Lower lobe of right lung (tissue), 2 donors: ENCODE measurements at places on chromosomes 1 and 21.

DNA sequence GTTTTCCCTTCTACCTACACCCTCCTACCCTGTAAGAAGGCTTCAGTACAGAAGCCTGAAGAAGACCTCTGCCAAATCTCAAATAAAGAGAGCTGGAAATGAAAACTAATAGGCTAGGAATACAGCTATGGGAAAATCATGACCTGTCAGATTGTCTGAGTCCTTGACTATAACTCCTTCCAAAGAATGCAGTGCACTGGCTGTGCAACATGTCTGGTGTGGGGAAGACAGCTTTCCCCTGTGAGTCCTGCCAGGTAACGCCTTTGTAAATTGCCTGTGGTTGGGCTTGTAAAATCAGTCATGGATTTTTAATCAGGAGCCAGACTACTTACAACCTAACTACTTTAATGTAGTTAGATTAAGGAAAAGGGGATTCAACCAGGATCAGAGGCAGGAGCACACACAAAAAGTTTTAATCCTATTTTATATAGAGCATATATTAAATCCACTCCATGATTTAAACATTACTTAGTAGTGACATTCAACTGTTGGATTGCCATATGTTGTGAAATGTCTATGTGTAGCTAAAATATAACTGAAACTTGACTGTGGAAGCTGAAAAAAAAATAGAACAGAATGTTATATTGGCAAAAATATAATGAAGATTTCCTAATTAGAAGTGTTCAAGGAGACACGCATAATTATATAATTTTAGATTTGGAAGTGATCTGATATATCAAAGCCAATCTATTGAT lies 1667.8 kb downstream of the KCNT2 start:
- no peak overlapping the region for H3K27ac ChIP-seq
- no peaks in the 10 kb centered on the region for H3K27me3 ChIP-seq
- no peaks in the 10 kb centered on the region for H3K36me3 ChIP-seq
- DNase-seq = no peak

- no peak overlapping the region for H3K4me3 ChIP-seq
- H3K27me3 ChIP-seq = no peaks in the 10 kb centered on the region
- H3K27ac ChIP-seq = no peak overlapping the region
- no peaks in the 10 kb centered on the region for H3K36me3 ChIP-seq
Observed at GRCh38 chr1:71414179-71414578, 333.3 kb upstream of the ZRANB2 start.

DNA sequence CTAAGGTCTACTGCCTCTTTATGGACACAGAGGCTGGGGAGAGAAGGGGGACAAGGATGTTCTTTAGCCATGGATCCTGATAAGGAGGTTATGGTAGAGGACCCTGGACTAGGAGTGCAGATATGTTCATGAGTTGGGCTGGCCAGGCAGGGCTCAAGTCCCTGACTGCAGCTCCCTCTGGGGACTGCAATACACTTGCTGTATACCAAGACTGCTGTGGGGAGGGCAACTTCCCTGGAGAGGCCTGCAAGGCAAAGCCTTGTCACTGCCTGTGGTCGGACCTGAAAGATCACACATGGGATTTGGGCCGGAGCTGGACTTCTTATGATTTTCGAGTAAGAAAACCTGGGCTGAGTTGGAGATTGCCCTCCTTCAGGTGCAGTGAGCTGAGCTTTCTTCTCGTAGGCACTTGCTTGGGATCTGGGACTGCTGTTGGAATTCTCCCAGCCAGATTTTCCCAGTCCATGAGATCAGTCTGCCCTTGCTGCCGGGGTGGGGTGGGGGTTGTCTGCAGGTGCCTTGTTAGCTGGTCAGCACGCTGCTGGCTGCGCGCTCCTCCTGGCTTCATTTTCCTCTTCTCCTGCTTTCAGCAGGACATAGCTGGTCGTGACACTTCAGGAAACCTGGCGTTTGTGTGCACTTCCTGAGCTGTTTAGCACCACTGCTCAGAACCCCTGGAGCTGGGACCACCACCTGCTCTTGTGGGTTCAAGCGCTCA lies 49.0 kb upstream of the KCNJ6 start:
- H3K27me3 ChIP-seq = no peaks in the 10 kb centered on the region
- DNase-seq = no peak
- H3K4me3 ChIP-seq = no peak overlapping the region
- no peak overlapping the region for H3K27ac ChIP-seq
- H3K4me1 ChIP-seq = no peaks in the 10 kb centered on the region
- H3K36me3 ChIP-seq = no peaks in the 10 kb centered on the region

DNA sequence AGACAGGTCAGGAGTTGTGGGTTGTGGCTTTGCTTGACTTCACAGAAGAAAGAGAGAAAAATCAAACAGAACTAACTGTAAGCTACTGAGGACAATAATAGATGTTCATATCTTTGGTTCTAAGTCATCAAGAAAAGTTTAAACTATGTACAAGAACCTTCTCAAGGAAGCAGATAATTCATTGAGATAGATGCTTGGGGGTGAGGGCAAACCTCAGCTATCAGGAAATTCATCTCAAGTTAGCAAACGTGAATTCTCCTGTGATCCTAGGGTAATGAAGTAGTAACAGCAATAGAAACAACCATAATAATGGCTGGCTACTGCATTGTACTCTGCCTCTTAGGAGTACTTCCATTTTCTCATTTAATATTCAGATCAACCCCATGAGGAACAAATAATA lies 506.2 kb downstream of the PLPP3 start:
- DNase-seq = no peak
- peaks cover 9% of the 10 kb centered on the region for H3K4me1 ChIP-seq
- H3K36me3 ChIP-seq = no peaks in the 10 kb centered on the region

DNA sequence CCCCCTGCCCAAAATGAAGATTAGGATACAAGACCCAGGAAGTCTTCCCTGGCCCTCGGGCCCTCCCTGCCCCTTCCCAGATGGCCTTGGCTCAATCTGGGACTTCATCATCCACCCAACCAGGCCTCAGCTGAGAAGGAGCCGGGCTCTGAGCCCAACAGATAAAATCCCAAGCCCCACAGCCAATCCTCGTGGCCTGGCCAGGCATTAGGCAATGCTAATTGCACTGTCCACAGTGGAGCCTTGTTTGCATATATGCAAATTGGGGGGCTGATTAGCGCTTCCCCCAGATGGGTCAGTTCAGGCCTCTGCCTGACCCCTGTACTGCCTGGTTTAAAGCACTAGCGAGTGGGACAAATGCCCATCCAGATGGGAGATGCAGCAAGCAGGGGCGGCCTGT lies 34.9 kb downstream of the IGSF21 start:
- H3K27ac ChIP-seq = no peak overlapping the region
- H3K27me3 ChIP-seq = peaks cover 23% of the 10 kb centered on the region
- H3K4me1 ChIP-seq = no peaks in the 10 kb centered on the region
- DNase-seq = no peak
- H3K4me3 ChIP-seq = no peak overlapping the region

DNA sequence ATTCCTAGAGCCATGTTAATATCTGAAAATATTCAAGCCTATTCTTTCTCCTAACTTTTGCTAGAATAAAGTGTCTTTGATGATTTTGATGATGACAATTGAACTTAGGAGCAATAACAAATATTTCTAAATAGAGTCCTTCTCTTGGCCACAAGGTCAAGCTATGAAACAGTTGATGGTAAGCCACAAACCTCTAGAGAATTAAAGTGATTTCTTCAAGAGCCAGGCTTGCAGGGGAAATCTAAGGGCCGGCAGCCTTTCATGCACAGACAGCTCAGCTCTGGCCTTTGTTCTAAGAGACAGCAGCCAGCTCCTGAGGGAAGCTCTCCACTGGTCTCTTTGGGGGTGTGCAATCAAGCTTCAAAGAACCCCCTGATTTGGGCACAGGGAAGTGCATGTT lies 59.0 kb downstream of the SUSD4 start:
- H3K4me3 ChIP-seq = no peak overlapping the region
- no peak overlapping the region for H3K27ac ChIP-seq
- H3K27me3 ChIP-seq = no peaks in the 10 kb centered on the region
- no peak for DNase-seq
- no peaks in the 10 kb centered on the region for H3K4me1 ChIP-seq
- H3K36me3 ChIP-seq = no peaks in the 10 kb centered on the region

DNA sequence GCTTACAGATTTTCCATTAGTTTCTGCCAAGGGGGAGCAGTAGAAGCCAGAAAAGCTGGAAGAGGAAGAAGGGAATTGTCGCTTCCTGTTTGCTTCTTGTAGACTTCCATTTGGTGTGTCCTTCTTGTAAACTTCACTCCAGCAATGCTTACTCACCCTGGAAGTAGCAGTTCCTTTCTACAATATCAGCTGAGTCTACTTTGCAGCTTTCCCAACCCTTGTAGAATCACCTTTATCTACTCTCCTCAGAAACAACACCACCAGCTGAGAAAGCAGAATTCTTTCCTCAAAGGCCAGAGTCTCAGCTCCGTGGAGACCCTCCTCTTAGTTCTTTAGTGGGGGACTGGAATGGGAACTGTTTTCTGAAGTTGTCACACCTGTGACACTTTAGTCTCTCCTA lies 1136.7 kb upstream of the TMPRSS15 start:
- H3K4me3 ChIP-seq = no peak overlapping the region
- no peaks in the 10 kb centered on the region for H3K36me3 ChIP-seq
- H3K27ac ChIP-seq = no peak overlapping the region

GRCh38 chr21:29751473-29752185 lies 188.2 kb downstream of the GRIK1 start:
- H3K4me1 ChIP-seq = no peaks in the 10 kb centered on the region
- no peak overlapping the region for H3K27ac ChIP-seq
- no peaks in the 10 kb centered on the region for H3K36me3 ChIP-seq
- H3K27me3 ChIP-seq = no peaks in the 10 kb centered on the region
- DNase-seq = no peak

DNA sequence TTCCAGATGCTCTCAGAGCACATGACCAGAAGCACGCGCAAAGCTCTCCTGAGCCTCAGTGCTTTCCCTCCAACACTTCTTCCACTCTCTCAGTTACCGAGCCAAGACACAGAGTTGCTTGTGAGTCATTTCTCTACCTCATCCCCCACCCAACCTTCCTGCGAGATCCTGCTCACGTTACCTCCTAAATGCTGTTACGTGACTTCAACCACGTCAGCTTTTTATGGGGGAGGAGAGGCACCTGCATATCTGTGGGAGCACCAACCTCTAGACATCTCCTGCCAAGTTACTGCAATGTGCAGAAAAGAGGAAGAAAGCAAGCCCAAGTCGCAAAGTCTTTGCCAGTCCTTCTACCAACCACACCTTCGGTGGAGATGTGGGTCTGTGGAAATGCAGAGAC lies 27.2 kb upstream of the ERG start:
- H3K4me3 ChIP-seq = no peak overlapping the region
- H3K27me3 ChIP-seq = peaks cover 9% of the 10 kb centered on the region
- no peaks in the 10 kb centered on the region for H3K4me1 ChIP-seq
- DNase-seq = no peak
- no peaks in the 10 kb centered on the region for H3K36me3 ChIP-seq

- H3K36me3 ChIP-seq = no peaks in the 10 kb centered on the region
- no peaks in the 10 kb centered on the region for H3K4me1 ChIP-seq
- no peak for DNase-seq
- H3K4me3 ChIP-seq = no peak overlapping the region
- H3K27ac ChIP-seq = no peak overlapping the region
Observed at GRCh38 chr1:29823561-29823960, 587.2 kb downstream of the PTPRU start.

DNA sequence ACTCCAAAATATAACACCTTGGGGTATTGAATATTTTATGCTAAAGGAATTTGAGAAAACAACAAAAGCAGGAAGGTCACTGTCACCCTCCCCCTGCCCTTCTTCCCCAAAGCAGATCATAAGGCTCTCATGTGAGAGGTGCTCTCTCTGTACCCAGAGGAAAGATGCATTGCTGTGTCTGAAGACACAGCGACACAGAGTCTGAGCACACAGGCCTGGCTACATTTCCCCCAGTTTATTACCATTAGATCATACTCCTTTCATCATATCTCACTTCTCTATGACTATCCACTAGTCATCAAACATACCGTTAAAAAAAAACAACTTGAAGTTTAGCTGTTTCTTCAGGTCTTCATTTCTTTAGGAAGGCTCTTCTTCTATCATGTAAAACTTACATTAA lies 127.1 kb downstream of the PPIAL4G start:
- peaks cover 14% of the 10 kb centered on the region for H3K4me1 ChIP-seq
- H3K36me3 ChIP-seq = no peaks in the 10 kb centered on the region
- H3K27ac ChIP-seq = no peak overlapping the region
- peaks cover 77% of the 10 kb centered on the region for H3K27me3 ChIP-seq
